ENCODE measurements at places on chromosomes 1 and 21. TPM values are rescaled to one million over a fixed set of nuclear protein-coding genes. Genes with fewer than 3 reads are reported as not detected.

- no peak for DNase-seq
- no peak overlapping the region for H3K4me3 ChIP-seq
- peaks cover 2% of the 10 kb centered on the region for H3K27me3 ChIP-seq
- no peaks in the 10 kb centered on the region for H3K36me3 ChIP-seq
- H3K4me1 ChIP-seq, result no peaks in the 10 kb centered on the region
- no peak overlapping the region for H3K27ac ChIP-seq
These were observed 623.3 kb upstream of the NR5A2 start for GRCh38 chr1:199404191-199404590.

DNA sequence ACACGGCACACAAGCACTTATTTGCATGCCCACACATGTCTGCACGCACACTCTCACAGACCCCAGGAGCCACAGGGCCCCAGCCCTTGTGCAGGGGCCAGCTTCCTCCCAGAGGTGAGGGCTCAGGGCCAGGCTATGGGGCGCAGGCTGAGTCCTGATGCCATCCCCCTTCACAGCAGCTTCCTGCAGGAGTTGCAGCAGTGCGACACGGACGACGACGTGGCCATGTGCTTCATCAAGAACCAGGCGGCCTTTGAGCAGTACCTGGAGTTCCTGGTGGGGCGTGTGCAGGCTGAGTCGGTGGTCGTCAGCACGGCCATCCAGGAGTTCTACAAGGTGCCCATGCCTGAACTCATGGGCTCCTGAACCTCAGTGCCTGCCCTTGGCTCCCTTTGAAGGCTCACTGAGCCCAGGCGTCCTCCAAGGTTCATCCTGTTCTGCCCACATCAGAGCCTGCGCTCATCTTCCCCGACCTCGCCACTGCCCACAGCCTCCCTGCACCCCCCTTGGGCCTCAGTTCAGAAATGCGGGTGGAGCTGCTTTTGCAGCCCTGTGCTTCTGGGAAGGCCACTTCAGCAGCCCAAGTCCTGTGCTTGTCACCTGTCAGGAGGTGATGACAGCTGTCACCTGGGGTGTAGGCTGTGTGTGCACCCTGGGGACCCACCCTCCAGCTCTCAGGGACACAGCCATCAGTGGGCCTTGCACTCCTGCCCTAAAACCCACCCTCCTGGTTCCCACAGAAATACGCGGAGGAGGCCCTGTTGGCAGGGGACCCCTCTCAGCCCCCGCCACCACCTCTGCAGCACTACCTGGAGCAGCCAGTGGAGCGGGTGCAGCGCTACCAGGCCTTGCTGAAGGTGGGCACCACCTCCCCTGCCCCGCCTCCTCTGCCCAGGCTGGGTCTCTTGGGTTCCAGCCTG lies 66.6 kb downstream of the TRIM11 start:
- no peaks in the 10 kb centered on the region for H3K27me3 ChIP-seq
- no peaks in the 10 kb centered on the region for H3K4me1 ChIP-seq
- no peak overlapping the region for H3K4me3 ChIP-seq

The ATP1A4 gene
- 0.33 TPM for total RNA-seq

The MIB2 gene
- total RNA-seq, result 112 TPM

The KCNA2 gene
- 0.58 TPM for total RNA-seq

Data from mesothelial cell of epicardium (in vitro differentiated cells).